ENCODE measurements at places on chromosomes 3 and 15.

GRCh38 chr3:197117114-197117513 is 87.5 kb upstream of the MELTF start:
- DNase-seq = no peak

DNA sequence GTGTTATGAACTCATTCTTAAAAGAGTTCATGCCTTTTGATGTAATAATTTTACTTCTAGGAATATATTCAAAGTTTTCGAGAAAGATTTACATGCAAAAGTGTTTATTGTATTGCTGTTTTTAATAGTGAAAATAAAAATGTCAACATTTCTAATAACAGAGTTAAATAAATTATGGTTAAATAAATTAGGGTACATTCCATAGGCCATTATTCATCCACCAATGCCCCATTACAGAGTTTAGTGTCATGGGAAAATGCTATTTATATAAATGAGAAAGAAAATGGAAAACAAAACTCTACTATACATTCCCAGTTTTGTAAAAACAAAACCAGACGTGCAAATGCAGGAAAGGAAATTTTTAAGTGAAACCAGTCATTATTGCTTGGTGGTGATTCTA is 538.1 kb upstream of the TBL1XR1 start:
- DNase-seq = no peak

DNA sequence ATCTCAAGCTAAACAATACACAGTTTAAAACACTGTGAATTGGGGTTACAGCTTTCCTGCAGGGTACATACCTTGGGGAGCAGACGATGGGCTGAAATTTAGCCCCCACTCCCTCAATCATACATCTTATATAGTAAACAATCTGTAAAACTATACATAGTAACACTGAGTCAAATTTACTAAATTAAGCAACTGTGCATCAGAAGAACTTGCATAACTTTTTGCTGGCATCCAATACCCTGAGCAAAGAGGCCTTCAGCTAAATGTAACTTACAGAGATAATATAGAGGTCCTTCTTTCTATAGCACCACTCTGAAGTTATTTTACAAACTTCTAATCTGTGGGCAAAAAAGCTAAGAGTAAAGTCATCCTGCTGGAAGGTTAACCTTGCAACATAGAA is 603.6 kb upstream of the TGFBR2 start:
- DNase-seq = no peak

DNA sequence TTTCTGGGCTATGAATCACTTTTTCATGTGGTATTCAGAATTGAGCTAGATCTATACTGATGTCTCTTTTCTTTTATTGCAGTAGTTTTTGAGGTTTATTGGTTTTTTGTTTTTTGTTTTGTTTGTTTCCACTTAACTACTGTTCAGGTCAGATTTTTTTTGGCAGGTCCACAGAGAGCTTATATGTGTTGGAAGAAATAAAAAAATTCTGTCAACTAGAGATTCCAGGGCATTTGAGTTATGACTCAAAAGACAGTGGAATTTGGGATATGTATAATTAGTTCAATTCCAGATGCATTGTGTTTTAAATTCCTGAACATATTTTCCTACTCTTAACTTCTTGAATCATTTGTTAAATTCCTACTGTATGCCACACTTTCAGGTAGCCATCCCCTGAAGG is 727.2 kb downstream of the SI start:
- no peak for DNase-seq

GRCh38 chr3:10387881-10388609 is 67.1 kb upstream of the SEC13 start:
- DNase-seq = no peak

GRCh38 chr15:94621736-94622135 is 390.4 kb downstream of the MCTP2 start:
- no peak for DNase-seq

- DNase-seq = no peak
Measured at GRCh38 chr3:175149675-175150074, 290.5 kb downstream of the NAALADL2 start.

DNA sequence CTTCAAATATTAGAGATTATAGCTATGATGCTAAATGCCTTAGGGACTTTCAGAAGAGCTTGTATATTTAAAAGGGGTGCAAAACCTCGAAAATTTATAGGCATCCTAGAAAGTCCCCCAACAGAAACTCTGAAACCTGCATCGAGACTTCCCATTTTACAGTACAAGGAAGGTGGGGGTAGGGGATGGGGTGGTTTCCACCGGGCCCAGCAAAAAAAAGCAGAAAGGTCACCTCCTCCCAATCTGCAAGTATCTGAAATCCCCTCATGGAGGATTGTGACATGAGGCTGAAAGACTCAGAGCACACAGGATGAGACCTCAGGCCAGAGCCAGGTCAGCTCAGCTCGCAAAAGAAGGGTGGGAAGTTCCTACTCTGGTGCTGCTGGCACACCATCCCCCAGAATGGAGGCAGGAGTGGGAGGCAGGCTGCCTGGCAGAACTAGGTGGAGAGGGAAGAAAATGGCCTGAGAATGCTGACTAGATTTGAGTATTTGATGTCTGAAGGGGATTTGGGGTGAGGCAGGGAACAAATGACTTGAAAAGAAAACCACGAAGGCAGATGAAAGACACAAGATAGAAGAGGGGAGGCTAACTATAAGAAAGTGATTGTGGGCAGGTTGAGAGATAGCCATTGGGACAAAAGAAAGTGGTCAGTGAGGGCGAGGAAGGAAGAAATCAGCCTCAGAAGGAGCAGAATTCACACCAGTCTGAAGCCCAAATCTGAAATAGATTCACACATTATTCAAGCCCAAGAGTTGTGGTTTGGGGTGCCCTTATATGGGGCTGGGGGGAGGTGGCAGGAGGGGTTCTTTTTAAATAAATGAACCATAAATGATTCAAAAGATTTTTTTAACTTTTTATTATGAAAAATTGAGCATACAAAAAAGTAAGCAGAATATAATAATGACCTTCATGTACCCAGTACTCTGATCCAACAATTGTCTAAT is 22.5 kb upstream of the TSC22D2 start:
- DNase-seq = no peak

GRCh38 chr3:178969004-178969700 is 102.5 kb downstream of the ZMAT3 start:
- DNase-seq = no peak

DNA sequence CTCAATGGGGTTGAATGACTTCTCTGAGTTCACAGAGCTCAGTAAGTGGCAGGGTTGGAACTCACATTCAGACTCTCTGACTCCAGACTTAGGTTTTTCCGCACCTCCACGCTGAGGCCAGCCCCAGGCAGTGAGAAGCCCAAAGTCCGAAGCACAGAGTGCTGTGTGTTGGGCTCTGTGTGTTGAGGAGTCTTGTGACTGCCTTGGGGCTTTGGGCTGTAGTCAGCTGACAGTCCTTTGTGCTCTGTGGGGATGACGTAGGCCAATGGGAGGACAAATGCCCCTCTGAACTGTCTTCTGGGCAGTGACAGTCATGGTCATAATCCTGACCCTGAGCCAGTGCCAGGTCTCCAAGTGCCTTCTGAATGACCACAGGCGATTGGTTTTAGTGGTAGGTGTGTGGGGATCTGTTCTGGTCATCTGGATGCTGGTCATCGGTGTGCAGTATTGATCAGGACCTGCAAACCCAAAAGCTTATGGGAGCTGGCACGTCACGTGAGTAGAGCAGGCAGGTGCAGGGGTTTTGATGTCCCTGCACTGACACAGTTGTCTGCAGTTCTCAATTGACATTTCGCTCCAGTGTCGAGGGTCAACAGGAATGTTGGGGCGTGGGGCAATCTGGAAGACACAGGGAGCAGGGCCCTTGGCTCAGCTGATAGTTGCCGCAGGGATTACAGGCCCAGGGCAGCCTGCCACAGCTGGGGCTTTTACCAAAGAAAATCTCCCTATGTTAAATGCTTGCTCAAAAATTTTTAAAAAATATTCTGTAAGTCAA is 45.3 kb downstream of the CAPN3 start:
- no peak for DNase-seq

Data from brain pericyte (primary cell).